ENCODE measurements at places on chromosomes 16 and 17.
A peak's percentile ranks its signal among the peaks of the same experiment; 100 is the strongest.

- DNase-seq: no peak
These were observed 2.8 kb upstream of the RPS15A start for GRCh38 chr16:18792836-18793433.

DNA sequence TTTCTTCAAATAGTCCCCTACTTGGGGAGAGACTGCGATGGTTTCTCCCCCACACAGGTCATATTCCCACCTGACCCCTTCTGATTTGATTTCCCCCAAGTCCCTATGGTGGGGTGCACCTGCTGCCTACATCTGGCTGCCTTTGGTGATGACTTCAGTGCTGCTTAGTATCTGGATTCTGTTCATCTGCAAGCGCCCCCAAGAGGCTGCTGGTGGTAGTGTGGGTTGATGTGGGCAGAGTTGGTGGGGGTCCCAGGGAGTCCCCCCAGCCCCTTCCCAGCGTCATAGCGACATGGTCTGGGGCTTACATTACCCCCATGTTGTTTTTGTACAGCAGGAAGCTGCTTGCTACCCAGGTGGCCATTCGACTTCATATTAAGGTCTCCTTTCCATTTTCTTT lies 99.2 kb downstream of the NTN1 start:
- no peak for DNase-seq

GRCh38 chr17:81371910-81372760 lies 23.1 kb upstream of the BAHCC1 start:
- DNase-seq: peak; percentile 42

DNA sequence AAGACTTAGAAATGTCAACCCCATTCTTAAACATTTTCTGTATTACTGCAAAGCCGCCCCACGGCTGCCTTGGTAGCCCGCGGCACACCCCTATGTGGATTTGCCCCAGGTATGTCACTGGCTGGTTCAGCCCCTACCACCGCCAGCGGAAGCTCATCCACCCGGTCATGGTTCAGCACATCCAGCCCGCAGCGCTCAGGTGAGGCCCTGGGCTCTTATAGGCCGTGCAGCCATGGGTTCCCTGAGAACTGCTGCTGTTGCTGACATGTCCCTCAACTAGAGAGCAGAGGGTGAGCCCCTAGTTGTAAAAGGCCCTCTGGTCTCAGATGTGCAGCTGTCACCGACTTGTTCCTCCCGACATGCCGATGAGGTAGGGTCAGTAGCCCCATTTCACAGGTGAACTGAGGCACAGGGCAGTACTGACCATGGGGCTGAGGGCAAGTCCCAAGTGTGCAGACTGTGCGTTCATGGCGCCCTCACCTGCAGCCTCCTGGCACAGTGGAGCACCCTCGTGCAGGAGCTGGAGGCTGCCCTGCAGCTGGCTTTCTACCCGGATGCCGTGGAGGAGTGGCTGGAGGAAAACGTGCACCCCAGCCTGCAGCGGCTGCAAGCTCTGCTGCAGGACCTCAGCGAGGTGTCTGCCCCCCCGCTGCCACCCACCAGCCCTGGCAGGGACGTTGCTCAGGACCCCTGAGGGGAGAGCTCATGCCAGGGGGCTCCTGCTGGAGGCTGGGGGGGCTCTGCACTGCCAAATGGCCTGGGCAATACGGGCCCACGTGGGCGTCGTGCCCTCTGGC lies 8.7 kb downstream of the CYBC1 start:
- no peak for DNase-seq

- no peak for DNase-seq
These were observed 4.7 kb upstream of the KDM8 start for GRCh38 chr16:27198451-27199234.

DNA sequence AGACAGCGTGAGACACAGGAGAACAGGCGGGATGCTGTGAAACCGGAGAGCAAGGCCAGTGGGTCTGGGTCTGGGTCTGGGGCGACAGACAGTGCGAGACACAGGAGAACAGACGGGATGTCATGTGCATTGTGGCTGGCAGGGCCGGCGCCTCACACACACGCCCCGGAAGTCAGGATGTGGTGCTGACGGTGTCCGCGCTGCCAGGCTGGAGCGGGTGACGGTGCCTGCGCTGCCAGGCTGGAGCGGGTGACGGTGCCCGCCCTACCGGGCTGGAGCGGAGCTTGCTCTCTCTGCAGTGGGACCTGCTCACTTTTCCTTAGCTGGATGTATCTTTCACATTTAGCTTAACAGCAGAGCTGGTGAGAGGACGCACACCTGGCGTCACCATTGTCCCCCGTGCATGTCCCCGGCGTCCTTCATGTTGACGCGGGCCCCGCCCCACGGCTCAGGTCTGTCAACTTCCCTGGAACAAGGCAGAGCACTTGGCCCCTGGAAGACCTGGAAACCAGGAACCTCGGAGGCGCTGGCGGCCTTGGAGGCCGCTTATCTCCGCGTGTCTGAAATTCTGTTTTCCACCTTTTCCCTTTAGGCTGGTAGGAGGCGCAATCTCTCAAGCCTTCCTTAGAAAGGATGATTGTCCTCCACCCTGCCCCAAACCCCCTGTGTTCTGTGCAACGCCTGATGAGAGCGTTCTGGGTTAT lies 43.0 kb upstream of the ZNF750 start:
- peak; percentile 93 for DNase-seq

GRCh38 chr17:48187872-48188608 lies 80.5 kb downstream of the SNX11 start:
- peak; percentile 30 for DNase-seq

GRCh38 chr17:50055426-50056216 lies at the start of gene ITGA3:
Gene ITGA3 (plus strand): TSS chr17:50056110. CDS start chr17:50056440, 330 bp downstream.
- peak; percentile 87 for DNase-seq

DNA sequence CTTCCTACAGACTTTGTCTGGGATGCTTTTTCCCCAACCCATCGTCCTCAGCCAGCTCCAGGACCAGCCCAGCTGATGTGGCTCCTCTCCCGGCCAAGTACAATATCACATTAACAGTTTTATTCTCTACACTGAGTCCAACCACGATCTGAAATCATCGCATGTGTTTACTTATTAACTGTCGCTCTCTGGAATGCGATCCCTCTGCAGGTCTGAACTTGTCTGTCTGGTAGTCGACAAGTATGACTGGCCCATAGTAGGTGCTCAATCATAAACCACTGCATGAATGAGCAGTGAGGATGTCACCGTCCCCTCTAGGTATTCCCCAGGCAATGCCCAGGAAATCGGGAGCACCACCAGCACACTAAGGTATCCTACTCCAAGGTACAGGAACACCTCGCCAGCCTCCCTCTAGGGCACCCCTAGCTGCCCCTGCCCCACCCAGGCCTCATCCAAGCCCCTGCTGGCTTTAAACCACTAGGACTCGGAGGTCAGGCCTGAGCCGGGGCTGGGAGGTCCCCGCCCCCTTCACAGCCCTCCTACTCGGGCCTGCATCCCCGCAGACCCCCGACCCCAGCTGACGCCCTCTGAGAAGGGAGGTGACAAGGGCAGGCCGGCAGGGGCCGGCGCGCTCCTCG lies 27.7 kb downstream of the RTN4RL1 start:
- DNase-seq: no peak

- DNase-seq: no peak
These were observed 75.8 kb downstream of the WNT3 start for GRCh38 chr17:46742565-46743270.

DNA sequence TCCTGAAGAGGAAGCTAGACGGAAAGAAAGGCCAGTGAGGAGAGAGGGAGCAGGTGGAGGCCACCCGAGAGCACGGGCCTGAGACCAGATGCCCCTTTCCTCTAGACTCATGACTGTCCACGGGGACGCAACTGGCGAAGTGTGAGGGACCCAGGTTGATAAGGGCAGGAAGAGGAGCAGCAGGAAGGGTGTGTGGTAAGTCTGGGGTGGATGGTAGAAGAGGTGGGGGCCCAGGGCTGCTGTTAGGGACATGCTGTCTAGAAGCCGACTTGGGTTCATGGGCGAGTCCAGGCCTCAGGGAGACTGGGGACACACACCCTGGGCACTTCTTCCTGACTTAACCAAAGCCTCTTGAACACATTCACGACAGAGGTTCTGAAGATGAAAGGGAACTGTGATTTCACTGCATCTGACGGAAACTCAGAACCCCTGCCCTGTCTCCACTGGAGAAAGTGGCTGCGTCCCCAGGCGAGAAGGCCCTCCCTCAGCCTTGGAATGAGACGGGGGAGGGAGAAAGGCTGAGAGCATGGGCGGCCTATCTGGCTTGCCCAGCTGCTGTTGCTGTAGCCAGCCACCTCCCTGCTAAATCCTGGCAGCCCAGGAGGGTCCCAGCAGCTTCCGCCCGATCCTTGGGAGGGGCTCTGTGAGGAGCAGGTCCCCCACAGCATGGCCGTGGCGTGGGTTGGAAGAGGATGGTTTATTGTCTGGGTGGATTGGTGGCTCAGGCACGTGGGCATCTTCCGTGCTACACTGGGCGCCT lies 6.0 kb downstream of the HIC1 start:
- DNase-seq: no peak

- no peak for DNase-seq
These were observed 99.9 kb downstream of the MSI2 start for GRCh38 chr17:57356153-57356718.

GRCh38 chr16:1863681-1864460 lies 8.1 kb downstream of the MEIOB start:
- DNase-seq: peak; percentile 69

GRCh38 chr16:85449191-85449884 lies 163.8 kb upstream of the GSE1 start:
- no peak for DNase-seq

- no peak for DNase-seq
These were observed 2.2 kb upstream of the PHLPP2 start for GRCh38 chr16:71726476-71727315.

DNA sequence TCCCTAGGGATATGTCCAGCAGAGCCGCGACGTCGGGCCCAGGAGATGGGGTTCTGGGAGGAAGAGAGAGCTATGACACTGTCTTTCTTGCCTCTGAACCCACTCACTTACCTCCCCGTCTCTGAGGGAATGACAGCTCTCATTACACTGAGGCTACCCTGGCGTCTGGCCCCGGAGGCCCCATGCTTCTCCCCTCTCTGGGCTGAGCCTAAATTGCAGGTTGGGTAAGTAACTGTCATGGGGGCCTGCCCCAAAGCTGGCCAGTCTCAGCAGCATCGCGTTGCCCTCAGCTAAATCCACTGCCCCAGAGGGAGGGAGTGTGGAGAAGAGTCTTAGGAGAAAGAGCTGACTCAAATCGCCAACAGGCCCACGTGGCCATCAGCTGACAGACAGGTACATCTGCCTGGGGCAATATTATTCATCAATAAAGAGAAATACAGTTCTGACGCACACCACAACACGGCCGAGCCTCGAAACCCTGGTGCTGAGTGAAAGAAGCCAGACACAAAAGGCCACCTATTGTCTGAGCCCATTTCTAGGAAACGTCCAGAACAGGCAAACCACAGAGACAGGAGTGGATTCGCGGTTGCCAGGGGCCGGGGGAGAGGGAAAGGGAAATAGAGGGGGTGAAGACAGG lies 156.4 kb downstream of the C16orf95 start:
- no peak for DNase-seq

- no peak for DNase-seq
These were observed 24.9 kb downstream of the CDRT4 start for GRCh38 chr17:15442311-15443180.

Data from NCI-H1417 (cell line).